ENCODE measurements at places on chromosomes 13 and 19.

- DNase-seq = no peak
Measured at GRCh38 chr19:20925481-20925880, 2.4 kb downstream of the ZNF85 start.

DNA sequence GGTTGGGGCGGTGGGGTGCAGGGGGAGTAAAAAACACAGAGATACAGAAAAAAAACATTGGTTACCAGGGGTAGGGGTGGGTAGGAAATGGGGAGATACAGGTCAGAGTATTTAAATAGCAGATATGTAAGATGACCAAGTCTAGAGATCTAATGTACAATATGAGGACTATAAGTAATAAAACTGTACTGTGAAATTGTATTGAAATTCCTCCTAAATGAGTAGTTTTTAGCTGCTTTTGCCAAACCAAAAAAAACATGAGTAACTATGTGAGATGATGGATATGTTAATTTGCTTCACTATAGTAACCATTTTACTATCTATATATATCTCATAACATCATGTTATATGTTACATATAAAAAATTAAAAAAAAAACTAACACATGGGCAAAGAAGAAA lies 29.6 kb downstream of the VWA8 start:
- DNase-seq = no peak

GRCh38 chr13:26025196-26025595 lies 26.6 kb downstream of the SHISA2 start:
- DNase-seq = no peak

DNA sequence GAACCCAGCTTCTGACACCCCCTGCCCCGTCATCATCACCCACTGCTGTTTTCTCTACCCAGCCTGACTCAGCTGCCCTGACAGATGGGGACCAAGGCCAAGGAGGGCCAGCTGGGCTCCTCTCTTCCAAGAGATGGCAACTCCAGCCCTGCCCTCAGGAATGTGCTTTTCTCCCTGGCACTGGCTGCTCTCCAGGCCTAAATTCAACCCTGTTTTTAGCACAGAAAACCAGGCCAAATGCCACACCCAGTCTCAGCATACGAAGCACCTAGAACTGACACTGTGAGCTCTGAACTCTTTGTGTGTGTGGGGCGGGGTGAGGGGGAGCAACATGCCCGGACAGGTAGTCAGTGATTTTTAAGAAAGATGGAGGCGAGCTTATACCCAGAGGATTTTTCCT lies 23.4 kb upstream of the IGFL1 start:
- DNase-seq = no peak

DNA sequence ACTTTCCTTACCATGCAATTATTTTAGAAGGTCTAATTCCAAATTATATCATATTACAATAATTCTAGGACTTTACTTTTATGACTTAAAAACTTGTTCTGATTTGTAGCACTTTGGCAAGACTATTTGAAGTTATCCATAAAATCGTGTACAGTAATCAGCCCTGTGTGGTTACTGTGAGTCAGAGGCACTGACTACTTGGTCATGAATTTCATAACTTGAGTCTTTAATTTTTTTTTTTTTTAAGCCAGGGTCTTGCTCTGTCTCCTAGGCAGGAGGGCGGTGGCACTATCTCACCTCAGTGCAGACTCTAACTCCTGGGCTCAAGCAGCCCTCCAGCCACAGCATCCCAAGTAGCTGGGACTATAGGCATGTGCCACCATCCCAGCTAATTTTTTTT lies 1319.2 kb upstream of the SLC10A2 start:
- DNase-seq = no peak

Measured in NCI-H446 treated with DMSO at 0.1 percent for 48 hours (cell line).